ENCODE measurements at places on chromosomes 4 and X.

GRCh38 chrX:57445832-57446231, 146.0 kb upstream of the ZXDB start:
- DNase-seq: no peak

GRCh38 chr4:77104791-77105540, 29.2 kb upstream of the CCNI start:
- DNase-seq: no peak

GRCh38 chrX:109841257-109841656, 108.2 kb upstream of the ACSL4 start:
- DNase-seq: no peak

GRCh38 chrX:134883137-134883700, 107.6 kb upstream of the SMIM10 start:
- no peak for DNase-seq
